ENCODE measurements at places on chromosomes 13 and 19.

- DNase-seq = no peak
Observed at GRCh38 chr13:64369121-64369520, 2861.0 kb downstream of the PCDH9 start.

GRCh38 chr13:98730441-98730840, 22.0 kb downstream of the SLC15A1 start:
- no peak for DNase-seq

GRCh38 chr19:45492627-45493470, 4.0 kb downstream of the RTN2 start:
- DNase-seq = no peak

GRCh38 chr13:65499256-65499655, 1730.9 kb downstream of the PCDH9 start:
- no peak for DNase-seq

GRCh38 chr13:41696163-41697003, 239.0 kb downstream of the RGCC start:
- DNase-seq = no peak

- DNase-seq = no peak
Observed at GRCh38 chr19:58520257-58520599, 618 bp upstream of the ZBTB45 start.

DNA sequence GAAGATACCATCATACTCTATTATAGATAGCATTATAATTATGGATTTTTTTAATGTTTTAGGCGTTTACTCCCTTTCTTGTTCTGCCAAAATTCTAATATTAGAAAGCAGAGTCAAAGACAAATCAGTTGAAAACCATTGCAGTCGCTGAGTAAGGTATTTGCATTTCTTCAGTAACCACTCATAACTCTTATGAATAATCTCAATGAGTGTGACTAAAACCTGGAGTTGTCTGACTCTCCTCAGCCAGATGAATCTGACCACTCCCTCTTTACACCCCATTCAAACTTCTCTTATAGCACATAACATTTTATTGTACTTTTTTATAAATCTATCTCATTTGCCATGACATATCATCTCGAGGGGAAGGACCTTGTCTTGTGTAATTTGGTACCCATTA, 1006.5 kb downstream of the DIAPH3 start:
- DNase-seq = no peak

DNA sequence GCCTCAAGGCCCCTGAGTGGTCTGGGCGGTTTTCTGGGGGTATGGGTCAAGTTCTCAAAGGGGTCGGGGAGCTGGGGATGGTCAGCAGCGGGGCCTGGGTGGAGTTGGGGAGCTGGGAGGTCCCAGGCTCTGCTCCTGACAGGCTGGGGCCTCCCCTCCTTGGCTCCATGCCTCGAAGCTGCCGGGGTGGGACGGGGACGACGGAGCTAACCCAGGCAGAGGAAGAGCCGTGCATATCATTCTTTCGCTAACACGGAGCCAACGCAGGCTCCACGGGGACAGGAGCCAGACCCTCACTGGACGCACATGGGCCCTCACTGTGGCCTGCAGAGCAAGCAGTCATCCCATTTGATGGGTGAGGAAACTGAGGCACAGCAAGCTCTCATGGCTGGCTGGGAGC, 25.8 kb upstream of the CACTIN start:
- no peak for DNase-seq

- no peak for DNase-seq
Observed at GRCh38 chr19:18532168-18532890, 10.5 kb upstream of the ELL start.

DNA sequence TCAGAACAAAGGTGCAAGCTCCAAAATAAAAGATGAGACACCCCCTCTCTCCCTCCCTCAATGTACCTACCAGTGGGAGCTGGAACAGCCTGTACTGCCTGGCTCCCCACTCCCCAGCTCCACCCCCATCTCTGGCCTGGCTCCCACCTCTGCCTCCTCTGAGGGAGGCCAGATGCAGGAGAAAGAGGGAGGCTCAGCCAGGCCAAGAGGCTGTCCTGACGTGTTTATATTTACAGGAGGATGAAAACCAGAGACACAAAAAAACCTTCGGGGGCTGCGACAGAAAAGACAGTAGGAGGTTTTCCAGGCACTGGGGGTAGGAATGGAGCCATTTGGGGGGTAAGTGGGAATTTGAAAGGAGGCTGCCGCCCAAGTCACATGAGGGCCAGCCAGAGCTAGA, 19.7 kb downstream of the ARHGEF18 start:
- no peak for DNase-seq

- no peak for DNase-seq
Observed at GRCh38 chr13:44364345-44365000, 9.2 kb upstream of the SERP2 start.

DNA sequence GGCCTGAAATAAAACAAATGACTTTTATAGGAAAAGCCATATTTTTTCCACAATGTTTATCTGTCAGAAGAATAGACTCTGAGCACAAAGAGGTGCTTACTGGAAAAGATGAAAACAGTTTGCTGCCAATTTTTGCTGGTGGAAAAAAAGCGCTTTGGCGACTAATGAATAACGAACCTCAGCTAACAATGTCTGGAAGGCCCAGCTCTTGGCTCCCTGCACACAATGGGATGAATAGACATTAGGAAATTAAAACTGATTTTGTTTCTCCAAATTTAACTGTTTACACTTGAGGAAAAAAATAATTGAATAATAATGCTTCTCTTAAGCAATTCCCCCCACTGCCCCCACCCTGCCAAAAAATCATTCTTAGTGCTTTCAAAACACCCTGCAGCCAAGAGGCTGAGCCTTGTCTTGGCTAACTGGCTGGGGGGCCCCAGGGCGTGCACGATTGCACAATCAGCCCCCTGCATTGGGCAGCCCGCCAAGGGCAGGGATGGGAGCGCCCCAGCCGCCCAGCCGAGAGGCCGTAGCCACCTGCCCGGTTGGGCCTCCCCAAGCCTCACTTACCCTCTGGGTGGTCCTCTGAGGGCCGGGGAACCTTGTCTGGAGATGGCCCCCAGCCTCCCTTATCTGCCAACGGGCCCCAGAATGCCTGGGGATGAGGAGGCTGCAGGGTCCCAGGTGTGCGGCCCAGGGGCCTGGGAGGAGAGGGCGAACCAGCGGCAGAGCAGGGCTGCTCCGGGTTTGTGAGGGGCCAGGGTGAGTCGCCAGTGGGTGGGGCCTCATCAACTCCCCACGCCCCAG, 16.8 kb downstream of the CEBPG start:
- DNase-seq = no peak

- no peak for DNase-seq
Observed at GRCh38 chr19:18905513-18906236, 9.7 kb upstream of the CERS1 start.

DNA sequence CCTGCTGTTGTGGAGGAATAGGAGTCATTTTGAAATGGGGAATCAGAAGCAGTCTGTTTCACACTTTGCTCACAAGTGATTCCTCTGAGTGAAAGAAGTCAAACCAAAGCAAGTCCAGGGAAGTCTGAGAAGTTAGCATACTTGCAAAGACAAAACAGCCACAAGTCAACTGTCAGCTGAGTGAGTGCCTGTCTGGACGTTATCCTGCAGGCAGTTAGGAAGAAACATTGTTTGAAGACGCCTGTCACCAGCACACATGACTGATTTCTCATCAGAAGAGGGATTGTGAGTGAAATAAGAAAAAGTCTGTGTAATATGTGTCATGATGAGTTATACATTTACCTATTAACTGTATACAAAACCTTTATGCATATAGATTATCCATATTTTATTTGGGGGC, 153.5 kb downstream of the KCNRG start:
- no peak for DNase-seq

DNA sequence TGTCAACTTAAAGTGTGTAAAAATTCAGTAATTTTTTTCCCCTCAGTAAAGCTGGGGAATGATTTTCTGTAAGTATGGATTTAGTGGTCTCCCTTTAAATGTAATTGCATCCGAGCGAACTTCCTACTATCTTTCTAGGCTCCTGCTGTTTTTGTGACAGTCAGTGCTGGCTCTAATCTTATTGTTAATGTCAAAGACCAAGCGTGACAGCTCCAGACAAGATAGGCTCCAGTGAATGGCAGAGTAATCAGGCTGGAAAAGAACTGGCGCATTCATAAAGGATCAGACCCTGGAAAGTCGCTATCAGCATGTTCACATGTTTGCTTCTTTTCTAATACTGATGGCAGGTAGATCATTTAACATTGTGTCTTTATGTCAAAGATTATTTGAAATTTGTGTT, 908.0 kb upstream of the ATXN8OS start:
- DNase-seq = no peak

DNA sequence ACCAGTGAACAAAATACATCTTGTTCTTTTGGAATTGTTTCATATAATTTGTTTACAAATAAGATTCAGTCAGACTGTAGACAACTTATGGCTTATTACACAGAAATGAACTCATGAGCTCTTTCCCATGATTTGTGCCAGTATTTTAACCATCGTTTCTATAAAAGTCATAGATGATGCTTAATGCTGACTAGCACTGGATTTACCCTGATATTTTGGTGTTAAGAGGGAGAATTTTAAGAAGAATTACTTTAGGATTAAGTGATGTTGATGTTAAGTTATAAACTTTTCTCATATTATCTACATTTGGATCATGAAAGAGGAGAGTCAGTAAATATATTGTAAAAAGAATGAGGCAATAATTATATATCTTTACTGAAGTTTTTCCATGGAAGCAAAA, 162.7 kb downstream of the POSTN start:
- no peak for DNase-seq

- peak; percentile 42 for DNase-seq
Observed at GRCh38 chr19:48674921-48675824, 2.4 kb upstream of the NTN5 start.

DNA sequence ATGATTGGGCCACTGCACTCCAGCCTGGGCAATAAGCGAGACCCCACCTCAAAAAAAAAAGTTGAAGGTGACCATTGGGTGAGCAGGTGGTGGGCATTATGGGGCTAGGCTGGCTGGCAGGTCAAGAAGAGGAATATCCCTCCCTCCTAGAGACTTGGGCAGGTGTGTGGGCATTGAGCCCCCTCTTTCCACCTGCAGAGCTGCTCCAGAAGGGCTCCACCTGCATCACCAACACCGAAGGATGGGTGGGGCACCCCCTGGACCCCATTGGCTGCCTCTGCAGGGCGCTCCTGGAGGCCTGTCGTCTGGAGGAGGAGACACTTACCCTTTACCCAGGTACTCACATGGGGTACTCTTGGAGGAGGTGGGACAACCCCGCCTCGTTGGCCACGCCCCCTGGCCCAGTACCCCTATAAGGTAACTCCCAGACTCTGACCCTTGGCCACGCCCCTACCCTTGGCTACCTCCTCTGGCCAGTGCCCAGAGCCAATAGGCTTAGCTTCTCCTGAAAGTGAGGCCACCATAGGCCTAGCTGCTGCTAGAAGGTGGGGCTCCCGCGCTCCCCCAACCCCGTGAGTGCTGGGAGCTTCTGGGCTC, 21.9 kb downstream of the ZSWIM4 start:
- no peak for DNase-seq

- DNase-seq = no peak
Observed at GRCh38 chr13:91719033-91719432, 320.6 kb downstream of the GPC5 start.

- no peak for DNase-seq
Observed at GRCh38 chr13:99258210-99258860, at the start of gene GPR18. TSS of gene GPR18 (minus strand) at chr13:99258379. CDS start at chr13:99255872, 2,507 bp downstream.

DNA sequence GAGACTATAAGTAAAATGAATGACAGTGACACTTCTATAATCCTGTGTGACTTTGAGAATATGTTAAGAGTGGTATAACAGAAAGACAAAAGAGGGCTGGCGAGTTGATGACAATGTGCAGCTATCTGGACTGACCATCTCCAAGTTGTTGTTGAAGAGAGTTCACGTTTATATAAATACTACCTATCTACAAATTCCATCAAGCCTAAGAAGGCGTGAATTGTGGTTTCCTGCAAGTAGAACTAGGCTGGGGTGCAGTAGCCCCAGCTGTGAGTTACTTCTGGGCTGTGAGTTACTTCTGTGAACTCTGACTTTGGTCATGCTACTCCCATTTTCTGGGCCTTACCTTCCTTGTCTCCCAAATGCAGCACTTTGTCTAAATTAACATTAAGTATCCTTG, 561.0 kb downstream of the TBC1D4 start:
- DNase-seq = no peak

DNA sequence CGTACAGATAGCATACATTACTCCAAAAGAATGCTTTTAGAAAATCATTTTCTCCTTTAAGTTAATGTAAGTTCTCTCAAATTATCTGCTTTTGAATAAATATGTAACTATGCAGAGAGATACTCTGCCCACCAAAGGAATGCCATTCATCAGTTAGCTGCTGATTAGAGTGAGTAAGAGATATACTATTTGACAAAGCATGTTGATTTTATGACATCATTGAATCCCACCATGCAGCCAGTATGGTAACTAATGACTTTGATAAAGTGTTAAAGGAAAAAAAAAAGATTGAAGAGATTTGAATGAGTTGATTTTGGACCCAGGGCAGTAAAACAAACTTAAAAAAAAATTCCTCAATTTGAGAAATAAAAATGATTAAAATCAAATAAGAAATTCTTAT, 521.5 kb downstream of the SLITRK6 start:
- DNase-seq = no peak

DNA sequence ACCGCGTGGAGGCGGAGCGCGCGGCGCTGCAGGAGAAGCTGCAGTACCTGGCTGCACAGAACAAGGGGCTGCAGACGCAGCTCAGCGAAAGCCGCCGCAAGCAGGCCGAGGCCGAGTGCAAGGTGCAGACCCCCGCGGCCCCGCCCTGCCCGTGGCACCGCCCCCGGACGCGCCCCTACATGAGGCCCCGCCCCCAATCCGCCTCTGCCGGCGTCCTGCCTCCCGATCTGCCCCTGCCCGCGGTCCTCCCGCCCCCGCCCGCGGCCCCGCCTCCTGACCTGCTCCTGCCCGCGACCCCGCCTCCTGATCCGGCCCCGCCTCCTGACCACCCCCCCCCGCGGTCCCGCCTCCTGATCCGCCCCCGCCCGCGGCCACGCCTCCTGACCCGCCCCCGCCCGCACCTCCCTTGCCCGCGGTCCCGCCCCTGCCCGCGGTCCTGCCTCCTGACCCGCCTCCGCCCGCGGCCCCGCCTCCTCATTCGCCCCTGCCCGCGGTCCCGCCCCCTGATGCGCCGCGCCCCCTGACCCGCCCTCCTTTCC, 11.7 kb downstream of the PRR36 start:
- peak; percentile 20 for DNase-seq

DNA sequence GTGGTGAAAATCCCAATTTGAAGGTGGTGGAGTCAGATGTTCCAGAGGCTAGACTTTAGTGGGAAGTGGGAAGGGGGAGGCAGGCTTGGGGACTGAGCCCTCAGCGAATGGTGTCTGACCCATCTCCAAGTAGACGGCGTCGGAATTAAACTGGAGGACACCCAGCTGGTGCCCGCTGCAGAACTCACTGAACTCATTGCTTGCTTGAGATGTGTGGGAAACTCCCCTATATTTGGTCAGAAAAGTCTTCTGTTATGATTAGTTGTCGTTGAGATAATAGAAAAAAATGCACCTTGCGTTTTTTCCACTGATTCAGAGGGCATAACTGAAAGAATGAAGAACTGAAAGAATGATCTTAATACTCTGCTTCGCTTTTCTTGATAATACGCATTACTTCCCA, 871 bp upstream of the ZNF583 start:
- no peak for DNase-seq

Data from stimulated activated CD8-positive, alpha-beta memory T cell treated with anti-CD3 and anti-CD28 coated beads, Interleukin-4, amount 100 ng/mL, for 4 hours (primary cell).